Osteoblast (primary cell): ENCODE measurements at places on chromosomes 11 and 22.

- DNase-seq = peak; percentile 44
These were observed 26.1 kb downstream of the TMEM184B start for GRCh38 chr22:38246692-38247091.

- no peak for DNase-seq
These were observed 14.7 kb upstream of the CHRNA10 start for GRCh38 chr11:3685923-3686322.

DNA sequence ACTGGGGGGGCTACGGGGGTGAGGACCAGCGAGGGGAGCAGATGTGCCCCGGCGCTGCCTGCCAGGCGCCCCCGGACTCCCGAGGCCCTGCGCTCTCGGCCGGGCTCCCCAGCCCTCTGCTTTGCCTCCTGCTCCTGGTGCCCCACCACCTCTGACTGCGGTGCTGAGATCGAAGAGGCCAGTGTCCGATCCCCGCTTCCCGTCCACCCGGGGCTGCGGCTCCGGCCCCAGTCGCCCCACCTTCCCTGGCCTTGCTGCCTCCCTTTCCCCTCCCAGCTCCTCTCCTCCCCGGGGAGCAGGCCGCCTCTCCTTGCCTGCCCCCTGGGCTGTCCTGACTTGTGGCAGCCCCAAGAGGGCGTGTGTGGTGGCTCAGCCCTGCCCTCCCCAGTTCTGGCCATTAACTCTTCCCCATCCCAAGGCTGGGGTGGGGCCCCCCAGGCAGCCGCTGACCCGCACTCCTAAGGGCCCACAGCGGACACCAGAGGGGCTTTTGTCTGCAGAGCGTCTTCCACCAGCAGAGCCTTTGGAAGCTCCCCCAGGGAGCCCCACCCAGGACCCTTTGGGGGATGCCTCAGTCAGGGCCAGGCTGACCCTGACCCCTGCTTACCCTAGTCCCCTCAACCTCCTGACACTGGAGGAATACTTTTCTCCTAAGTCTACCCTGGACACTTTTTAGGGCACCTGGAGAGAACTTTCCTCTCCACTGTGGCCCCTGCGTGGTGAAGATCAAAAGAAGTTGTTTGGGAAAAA is 16.6 kb downstream of the RTN4RL2 start:
- peak; percentile 96 for DNase-seq

DNA sequence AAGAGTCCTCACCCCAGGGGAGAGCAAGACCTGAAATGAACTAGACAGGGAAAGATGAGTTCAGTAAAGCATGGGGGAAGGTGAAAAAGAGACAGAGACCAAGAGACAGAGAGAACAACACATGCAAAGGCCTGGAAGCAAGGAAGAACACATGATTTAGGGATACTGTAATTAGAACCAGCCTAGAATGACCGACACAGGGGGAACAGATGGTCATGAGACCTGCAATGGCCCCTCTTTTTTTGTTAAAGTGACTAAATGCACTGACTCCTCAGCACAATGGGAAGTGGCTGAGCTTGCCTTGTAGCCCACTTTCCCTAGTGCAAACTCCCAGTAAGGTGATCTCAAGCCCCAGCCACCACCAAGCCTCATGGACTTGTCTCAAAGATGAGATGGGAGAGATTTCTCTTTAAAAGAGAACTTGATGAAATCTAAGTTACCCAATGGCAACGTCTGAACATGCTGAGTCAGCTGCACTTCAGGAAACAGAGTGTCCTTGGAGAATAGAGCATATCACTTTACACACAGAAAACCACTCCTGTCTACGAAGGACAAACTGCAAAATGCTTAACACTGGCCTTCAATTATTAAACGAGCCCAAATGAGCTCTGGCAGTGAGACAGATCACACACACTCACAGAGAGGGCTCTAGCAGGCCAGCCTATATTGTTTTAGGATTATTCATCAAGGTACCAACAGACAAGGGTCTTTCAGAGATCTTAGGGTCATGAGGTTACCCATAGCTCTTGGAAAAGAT is 91.0 kb downstream of the SERGEF start:
- peak; percentile 17 for DNase-seq

GRCh38 chr11:94194712-94195111 is 66.1 kb downstream of the PANX1 start:
- no peak for DNase-seq

GRCh38 chr11:126502159-126502558 is 146.7 kb downstream of the ST3GAL4 start:
- DNase-seq = no peak

DNA sequence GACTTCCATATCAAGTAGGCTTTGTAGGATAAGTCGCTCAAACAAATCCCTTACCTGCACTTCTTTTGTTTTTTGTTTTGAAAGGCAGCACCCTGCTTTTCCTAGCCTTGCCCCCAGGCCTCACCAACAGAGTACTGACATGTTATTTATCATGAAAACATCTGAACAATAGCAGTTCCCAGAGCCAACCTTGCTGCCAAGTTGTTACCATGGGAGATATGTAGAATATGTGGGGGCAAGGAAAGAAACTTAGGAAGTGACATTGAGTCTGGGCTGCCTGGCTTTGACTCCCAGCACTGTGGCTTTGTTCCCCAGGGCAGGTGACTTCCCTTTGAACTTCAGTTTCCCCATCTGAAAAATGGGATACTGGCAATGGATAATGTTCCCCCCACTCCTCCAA is 53.4 kb upstream of the CRYBB3 start:
- no peak for DNase-seq

GRCh38 chr11:14114269-14114668 is 151.7 kb downstream of the SPON1 start:
- no peak for DNase-seq

DNA sequence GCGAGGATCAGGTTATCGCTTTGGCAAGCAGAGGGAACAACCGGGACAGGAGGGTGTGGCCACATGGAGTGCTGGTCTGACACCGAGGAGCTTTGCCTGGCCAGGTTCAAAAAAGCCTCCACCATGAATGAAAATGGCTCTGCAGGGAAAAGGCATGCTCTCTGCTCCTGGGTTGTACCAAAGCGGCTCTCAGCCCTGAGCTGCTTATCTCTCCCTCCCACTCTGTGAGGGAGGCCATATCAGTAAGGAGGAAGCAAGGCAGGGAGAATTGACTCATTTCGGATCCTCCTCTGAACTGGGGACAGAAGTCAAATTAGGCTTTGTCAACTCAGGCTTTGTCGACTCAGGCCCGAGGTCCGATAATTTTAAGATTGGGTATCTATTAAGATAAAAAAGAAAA is 82.9 kb upstream of the CRTAM start:
- no peak for DNase-seq

- no peak for DNase-seq
These were observed 73.8 kb downstream of the FAM76B start for GRCh38 chr11:95715777-95716241.

DNA sequence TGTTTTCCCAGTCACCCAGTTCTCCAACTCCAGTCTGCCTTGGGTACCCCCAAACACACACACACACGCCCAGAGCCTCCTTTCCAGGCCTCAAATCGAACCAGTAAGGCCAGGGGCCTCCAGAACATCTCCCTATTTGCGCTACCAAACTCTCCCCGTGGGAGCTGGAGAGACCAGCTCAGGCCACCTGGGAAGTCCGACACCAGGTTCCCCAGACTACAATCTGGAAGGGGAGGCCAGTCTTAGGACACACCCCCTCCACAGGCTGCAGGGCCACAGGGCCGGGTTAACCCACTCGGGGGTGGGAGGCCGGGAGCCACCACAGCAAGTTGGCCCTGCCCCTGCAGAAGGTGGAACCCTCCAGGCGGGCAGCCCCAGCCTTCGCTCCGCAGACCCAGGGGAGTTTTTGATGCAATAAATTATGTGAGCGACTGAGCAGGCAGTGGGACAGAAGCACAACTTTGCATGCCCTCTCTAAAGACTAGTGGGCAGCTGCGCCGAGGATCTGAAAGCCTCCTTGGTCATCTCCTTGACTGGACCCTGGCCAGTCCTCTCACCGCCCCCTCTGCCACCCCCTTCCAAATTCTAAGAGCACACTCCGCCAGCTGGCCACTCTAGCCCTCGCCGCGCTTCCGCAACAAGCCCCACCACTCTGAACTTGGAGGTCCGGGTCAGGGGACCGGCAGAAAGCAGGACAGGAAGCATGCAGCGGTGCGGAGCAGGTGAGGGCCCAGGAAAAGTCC is 2.8 kb downstream of the IGF2 start:
- no peak for DNase-seq

DNA sequence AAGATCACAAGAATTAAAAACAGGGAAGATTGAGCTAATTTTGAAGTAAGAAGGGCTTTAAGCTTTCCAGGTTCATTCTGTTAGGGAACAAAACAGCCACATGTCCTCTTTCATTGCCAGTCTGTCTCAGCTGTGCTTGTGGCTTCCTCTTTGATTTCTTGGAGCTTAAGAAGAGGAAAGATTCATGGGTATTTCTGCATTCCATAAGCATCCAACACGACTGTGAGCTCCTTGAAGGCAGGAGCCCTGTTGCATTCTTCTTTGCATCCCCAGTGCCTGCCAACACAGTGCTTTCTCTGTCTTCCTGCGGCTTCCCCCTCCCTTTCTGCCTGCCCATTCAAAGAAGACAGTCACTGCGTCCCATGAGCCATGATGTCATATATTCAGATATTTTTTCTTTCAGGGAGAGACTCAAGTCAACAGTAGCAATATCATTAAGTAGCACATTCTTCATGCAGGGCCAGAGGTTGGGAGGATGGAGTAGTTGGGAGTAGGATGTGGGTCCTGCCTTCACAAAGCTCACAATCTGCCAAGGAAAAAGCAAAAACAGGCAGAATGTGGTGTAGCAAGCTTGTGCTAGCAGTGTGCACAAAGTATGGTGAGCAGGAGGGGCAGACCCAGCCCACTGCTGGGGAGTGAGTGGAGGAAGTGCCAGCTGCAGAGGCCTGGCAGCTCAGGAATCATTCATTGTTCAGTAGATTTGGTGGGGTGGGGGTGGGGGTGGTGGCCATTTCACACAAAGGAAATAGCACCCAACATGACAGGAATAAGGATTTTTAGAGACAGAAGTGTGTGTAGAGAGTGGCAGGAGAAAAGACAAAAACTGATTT is 162.1 kb upstream of the RASSF10 start:
- no peak for DNase-seq

DNA sequence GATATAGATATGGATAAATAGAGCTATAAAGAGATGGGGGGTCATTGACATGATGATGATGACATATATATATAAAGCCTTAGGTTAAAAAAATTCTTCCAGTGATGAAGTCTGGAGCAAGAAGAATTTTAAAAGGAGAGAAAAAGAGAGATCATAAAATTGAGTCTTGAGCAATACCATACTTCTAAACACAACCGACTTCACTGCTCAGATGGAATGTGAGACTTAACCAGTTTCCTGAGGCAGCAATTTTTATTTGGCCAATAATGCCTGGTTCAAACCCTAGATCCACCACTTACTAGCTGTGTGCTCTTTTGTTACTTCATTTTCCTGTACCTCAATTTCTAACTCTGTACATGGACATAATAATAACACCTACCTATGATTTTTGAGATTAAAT is 229.5 kb downstream of the TTC28 start:
- no peak for DNase-seq
